ENCODE measurements at places on chromosomes 16 and 17.
A peak's percentile ranks its signal among the peaks of the same experiment; 100 is the strongest.

- DNase-seq = no peak
Observed at GRCh38 chr16:49733313-49734009, 122.5 kb downstream of the ZNF423 start.

DNA sequence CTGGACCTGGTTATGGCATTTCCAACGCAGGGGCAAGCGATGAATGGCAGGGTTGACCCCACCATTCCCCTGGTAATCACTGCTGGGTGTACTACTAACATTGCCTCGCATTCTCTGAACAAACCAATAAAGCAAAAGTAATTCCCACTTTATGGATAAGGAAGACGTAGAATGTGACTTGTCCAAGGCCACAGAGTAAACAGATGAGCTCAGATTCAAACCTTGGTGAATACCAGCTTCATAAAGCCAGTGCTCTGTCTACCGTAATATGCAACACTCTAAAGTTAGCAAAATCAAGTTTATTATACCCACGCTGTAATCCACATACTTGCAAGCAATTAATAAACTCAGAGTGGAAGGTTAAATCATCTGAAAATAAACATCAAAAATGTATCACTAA lies 59.6 kb downstream of the ANKFY1 start:
- no peak for DNase-seq

DNA sequence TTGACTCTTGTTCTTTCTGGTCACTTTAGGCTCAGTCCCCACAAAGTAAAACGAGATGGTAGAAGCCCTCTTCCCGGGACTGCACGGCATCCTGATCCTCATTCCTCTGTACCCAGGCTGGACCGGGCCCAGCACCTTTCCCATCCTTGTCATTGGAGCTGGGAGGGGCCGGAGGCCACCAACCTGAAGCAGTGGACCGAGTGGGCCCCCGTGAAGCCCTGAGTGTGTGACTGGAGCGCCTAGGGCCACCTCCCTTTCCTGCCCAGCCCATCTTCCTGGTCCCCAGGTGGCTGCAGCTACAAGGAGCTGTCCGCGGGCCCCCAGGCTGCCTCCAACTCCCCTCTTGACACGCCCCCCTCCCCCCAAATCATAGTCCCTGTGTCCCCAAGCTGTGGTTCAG lies 17.1 kb upstream of the CD300A start:
- no peak for DNase-seq

- no peak for DNase-seq
Observed at GRCh38 chr17:30112794-30113193, 3.8 kb upstream of the NSRP1 start.

GRCh38 chr17:63041722-63042121 lies 75.7 kb downstream of the TANC2 start:
- no peak for DNase-seq

DNA sequence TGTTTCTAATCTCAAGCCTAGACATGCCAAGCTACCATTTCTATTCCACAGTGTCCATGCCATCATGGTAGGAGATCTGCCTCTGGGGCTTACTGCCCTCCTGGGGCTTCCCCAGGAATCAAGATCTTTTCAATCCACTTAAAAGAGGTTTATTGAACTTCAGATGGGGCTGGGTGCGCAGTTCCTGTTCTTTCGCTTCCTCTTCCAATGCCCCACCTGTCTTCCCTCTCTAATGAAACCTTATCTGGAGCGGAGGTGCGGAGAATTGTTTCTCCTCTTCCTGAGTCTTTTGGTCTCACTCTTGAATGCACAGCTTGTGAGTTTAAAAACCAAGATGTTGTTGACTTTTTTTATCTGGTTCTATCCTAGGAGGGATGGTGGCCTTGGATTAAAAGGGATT lies 30.4 kb upstream of the METTL16 start:
- no peak for DNase-seq

GRCh38 chr16:1825864-1826690 lies 548 bp downstream of the HAGH start:
- peak; percentile 68 for DNase-seq

- DNase-seq = no peak
Observed at GRCh38 chr16:85233516-85233915, 121.2 kb upstream of the CIBAR2 start.

GRCh38 chr17:79273660-79274059 lies 199.0 kb downstream of the ENGASE start:
- DNase-seq = no peak
